ENCODE measurements at places on chromosomes 2 and 18.

DNA sequence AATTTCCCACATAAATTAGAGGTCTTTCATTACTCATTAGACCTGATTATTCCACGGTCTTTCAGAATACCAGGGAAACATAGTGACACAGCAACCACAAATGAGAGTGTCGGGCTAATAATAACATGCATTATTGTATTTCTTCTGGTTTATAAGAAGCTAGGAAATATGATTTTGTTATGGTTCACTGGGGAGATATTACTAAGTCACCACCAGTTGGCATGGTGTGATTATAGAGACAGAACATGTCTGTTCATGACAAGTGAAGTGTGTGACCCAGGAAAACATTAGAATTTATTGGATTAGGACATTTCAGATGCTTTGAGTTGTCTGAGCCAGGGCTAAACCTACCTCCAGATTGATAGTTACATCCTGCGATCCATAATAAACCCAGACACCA, 494.4 kb downstream of the FBXO15 start:
- DNase-seq = no peak

GRCh38 chr2:220966636-220967035, 605.5 kb downstream of the EPHA4 start:
- DNase-seq = no peak

DNA sequence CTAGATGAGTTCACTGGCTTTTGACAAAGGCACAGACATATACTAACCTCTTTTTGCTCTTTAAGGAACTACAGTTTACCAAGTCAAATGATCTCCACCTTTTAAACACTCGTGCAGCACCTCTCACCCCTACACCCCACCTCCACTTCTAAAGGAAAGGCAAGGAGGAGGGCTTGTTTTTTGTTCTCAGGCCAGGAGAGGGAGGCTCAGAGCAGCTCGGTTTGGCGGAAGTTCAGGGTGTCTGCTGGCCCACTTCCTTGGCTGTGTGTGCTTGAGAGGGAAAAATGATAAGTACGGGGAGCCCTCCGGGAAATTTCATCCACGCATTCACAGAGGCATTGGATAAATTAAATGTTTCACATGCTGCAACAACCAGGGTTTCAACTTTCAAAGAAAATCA, 667.9 kb downstream of the BCL11A start:
- no peak for DNase-seq

DNA sequence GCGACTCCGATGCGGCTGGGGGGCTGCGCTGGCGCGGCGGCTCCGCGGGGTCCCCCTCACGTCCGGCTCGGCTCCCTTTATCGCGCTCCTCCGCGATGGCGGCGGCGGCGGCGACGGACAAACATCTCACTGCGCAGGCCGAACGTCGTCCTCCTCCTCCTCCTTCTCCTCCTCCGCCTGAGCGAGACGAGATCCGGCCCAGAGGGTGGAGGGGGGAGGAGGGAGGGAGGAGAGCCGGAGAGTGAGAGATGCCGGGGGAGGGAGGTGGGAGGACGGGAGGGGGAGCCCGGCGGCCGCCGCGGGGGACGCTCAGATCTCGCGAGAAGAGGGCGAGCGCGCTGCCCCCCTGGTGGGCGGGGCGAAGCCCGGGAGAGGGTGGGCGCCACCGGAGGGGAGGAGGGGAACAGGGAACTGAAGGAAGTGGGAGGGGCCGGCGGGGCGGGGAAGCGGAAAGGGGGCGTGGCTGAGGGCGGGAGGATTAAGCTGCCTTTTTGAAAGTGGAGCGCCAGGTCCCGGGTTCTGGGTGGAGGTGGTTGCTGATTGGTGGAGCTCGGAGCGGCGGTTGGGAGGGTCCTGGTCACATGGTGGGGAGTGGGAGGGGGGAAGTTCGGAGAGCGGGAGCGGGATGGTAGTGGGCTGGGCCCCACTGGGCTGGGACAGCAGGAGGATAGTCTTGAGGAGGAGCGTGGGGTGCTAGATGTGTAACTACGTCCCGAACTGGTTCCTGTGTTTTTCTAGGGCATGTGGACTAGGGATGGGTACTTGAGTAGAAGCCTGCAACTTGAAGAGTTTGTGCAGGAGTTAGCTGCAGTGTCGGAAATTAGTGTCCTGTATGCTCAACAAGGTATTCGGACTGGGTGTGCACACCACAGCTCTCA, at the start of gene CUL3:
Gene CUL3, minus strand, starts transcription at position 153 of the 878 bp plus-strand sequence. CDS start 354 bp downstream, outside the sequence.
- peak; percentile 98 for DNase-seq

- DNase-seq = peak; percentile 72
Observed at GRCh38 chr2:7825591-7826312, 856.1 kb upstream of the ID2 start.
